CD4-positive, alpha-beta memory T cell (primary cell): ENCODE measurements at places on chromosomes 1 and 21.

- peak; percentile 51 for DNase-seq
Measured at GRCh38 chr1:1782399-1783221, 4.3 kb upstream of the NADK start.

GRCh38 chr1:88678405-88678804 is 5.7 kb upstream of the PKN2 start:
- no peak for DNase-seq

DNA sequence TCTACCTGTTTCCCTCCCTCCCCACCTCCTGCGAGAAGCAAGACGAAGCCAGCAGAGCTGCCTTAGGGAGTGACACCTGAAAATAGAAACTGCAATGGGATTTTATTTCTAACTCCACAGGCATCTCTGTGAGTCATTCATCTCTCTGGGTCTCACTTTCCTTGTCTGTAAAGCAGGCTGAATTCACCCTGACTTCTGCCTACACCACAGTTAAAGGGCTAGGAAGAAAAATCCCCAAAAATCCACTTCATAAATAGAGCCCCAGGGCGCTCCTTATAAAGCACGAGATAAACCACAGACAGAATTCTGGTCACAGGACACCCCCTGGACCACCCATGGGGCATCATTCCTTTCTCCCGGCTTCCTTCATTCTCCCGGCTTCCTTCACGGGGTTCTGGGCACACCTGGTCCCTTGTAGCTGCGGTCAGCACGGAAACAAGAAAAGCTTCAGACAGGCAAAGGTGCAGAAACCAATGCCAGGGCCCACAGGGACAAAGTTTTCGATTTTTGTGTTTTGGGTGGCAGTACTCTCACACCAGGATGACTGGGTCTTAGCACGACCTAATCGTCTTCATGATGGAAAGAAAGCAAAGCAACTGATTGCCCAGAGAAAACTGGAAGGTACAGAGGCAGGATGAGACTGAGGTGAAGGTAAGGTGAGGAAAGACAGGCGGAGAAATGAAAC is 2.8 kb upstream of the H6PD start:
- no peak for DNase-seq

GRCh38 chr1:25560001-25560400 is 16.6 kb downstream of the LDLRAP1 start:
- DNase-seq: no peak

GRCh38 chr1:219427989-219428388 is 184.9 kb downstream of the ZC3H11B start:
- DNase-seq: no peak

DNA sequence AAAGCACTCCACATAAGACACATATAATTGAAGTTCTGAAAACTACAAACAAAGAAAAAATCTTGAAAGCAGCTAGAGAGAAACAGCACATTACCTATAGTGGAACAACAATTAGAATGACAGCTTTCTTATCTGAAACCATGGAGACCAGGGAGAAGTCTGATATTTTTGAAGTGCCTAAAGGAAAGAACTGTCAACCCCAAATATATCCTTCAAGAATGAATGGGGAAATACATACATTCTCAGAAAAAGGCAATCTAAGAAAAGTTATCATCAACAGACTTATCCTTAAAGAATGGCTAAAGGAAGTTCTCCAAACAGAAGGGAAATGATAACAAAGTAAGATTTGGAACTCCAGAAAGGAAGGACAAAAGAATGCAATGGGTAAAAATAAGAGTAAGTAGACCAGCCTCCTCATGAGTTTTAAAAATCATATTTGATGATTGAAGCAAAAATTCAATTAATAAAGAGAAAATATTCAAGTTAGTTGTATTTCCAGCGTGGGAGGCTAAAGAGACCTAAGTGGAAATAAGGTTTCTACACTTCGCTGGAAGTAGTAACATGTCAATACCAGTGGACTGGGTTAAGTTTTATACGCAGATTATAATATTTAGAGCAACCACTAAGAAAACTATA is 170.8 kb upstream of the SAMSN1 start:
- DNase-seq: no peak

DNA sequence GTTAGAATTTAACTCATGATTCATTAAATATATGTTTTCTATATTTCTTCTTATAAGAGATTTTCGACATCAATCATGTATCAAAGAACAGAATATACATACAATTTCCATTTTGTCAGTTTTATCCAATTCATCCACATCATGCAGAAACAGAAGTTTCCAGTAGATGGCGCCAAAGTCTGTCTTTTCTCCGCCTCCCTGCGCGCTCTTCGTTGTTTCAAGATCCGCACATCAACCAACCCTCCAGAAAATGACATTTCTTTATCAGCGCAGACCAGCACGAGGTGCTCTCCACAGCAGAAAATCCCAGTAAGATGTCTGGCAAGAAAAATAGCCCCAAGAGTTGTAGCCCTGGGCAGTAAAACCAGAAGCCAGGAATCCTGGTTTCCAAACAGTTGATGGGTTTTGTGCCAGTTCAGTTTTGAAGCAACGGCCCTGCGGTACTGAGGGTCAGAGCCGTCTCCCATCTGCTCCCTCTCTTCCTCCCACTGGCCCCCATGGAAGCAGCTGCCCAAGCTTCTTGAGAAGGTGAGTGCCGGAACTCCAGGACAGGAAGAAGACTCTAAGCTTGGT is 38.6 kb upstream of the GPR137B start:
- peak; percentile 62 for DNase-seq

GRCh38 chr1:184025242-184025675 is 12.3 kb downstream of the COLGALT2 start:
- DNase-seq: no peak

GRCh38 chr1:31702836-31703404 is 897 bp downstream of the COL16A1 start:
- DNase-seq: no peak

DNA sequence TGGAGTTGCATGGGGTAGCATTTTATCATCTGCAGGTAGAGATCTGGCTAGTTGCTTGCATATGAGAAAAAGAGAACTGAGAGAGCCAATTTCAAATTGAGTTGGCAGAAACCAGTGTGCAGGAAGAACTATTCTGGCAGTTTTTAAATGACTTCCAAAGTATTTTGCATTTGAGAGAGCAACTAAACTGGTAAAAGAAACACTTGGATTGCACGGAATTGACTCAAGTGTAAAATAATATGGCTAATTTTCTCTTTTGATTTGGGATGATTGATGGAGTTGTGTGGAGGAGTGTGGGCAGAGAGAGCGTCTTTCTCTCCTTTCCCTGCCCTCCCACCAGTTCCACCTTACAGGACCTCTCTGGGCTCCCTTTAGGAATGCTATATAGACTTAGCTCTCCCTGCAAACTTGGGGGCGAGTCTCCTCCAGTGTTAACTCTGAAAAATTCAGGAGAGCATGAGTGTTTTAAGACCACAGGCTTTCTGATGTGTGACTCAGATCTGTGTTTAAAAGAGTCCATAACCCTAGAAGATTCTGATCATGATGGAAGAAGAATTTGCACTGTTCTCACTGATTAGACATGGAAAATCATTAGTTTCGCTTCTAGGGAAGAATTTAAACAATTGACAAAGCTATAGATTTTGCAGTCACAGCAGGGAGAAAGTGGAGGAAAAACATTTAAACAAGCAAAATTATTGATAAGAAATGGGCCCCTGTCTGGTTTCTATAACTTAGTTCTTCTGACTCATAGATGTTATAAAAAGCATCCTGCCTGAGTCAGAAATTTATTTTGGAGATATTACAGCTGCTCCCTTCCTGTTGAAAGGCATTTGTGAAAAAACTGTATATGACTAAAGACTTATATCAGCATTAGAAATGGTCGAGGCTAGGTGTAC is 24.9 kb upstream of the CTBS start:
- no peak for DNase-seq

DNA sequence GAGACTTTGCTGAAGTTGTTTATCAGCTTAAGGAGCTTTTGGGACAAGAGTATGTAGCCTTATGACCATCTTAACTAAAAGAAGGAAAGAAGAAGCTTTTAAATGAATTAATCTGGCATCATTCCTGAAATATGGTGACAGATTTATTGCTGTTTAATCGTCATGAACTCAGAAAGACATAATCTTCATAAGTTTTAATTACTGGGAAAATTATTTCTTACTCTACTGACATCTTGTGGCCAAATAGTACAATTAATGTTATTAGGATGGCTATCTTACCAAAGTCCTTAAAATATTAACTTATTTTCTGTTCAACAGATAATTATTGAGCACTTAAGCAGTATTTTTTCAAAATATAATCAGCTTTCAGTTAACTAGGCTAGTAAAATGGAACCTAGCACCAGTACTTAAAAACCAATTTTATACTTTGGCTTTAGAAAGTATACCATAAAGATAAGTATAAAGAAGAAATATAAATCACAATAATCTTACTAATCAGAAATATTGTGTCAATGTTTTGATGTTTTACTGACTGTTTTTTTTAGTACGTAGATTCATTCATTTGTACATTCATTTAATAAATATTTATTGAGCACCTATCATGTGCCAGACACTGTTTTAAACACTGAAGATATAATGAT is 34.7 kb upstream of the GPR25 start:
- DNase-seq: no peak

DNA sequence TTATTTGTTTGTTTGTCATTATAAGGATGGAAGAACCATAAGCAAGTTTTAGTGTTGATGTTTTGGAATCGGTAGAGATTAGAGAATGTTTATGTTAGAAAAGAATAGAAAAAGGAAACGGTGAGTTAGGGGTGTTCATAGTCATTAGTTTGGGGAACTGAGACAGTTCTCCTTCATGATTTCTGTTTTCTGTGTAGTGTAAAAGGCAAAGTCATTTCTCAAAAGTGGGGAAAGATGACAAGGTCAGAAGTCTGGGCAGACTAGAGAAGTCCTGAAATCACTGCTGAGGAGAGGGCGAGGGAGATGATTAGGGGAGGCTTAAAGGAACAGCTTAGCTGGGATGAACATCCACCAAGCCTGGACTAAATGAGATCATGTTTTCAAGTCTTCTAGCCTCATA is 498.9 kb downstream of the TTLL7 start:
- DNase-seq: no peak

DNA sequence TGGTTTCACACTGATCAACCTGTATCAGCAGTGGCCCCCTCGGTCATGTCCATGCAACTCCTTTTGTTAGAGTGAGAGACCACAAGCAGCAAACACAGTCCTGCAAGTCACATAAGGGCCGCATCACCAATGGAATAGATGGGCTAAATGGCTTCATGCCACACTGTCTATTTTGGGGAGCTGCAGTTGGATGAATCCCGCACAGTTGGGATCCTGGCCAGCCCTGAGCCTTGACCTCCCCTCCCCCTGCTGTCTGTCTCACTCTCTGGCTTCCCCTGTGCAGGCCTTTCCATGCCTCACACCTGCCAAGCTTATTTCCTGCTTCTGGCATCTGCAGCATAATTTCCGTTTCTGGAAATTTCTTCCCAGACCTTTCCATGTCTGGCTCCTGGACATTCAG is 57.0 kb downstream of the CNIH3 start:
- no peak for DNase-seq

- DNase-seq: no peak
Measured at GRCh38 chr1:25699500-25700143, 83.0 kb downstream of the MAN1C1 start.

GRCh38 chr1:101293461-101294051 is 56.7 kb downstream of the S1PR1 start:
- DNase-seq: no peak

DNA sequence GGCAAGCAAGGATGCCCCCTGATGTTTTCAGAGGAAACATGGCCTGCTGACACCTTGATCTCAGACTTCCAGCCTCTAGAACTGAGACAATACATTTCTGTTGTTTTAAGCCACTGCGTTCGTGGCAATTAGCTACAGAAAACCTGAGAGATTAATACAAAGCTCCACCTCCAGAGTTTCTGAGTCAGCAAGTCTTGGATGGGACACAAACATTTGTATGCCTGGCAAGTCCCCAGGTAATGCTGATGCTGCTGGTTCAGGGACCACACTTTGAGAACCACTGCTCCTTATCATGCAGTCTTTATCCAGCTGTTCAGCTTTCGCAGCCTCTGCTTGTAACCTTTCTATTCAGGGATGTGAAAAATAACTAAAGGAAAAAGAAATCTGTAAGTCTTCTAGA is 565.7 kb upstream of the PLXNA2 start:
- DNase-seq: no peak

DNA sequence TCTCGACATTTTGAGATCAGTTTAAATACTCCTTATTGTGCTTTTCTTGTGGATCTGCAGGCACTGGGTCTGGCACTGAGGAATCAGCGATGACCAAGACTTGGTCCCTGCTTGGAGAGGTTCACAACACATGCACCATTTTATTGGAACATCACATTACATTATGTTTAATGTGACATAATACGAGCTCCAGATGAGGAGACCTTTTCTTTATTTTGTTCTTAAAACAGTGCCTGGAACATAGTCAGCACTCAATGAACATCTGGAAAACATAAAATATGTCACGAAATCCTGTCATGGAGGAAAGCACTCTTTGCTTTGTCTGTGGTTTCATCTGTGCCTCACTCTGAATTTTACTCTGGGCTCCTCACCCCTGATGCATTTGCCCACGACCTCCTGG is 110.7 kb downstream of the ST6GALNAC3 start:
- no peak for DNase-seq

DNA sequence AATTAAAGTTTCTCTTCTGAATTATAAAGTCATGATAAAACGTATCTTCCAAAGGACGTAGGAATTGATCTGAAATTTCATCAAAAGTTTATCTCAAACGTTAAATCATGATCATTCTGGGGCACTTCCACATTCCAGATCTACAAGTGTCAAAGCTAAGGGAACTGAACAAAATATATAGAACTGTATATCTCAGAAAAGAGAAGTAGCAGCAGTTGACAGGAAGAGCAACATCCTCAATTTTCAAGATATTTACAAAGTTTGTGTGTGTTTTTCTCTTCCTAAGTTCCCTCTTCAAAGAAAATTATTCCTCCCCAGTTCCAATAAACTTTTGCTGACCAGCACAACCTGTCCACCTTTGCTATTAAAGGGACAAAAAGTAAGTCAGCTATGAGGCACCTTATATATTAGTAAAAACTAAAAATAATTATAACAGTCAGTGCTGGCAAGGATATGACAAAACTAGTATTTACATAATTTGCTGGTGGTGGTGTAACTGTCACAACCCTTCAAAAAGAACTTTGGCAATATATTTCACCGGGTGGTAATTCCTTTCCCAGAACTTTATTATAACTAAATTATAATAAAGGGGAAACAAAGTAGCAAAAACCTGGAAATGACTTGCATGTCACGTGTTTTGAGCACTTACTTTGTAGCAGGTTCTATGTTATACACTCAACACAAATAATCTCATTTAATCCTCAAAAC is 38.5 kb upstream of the EYA3 start:
- no peak for DNase-seq

DNA sequence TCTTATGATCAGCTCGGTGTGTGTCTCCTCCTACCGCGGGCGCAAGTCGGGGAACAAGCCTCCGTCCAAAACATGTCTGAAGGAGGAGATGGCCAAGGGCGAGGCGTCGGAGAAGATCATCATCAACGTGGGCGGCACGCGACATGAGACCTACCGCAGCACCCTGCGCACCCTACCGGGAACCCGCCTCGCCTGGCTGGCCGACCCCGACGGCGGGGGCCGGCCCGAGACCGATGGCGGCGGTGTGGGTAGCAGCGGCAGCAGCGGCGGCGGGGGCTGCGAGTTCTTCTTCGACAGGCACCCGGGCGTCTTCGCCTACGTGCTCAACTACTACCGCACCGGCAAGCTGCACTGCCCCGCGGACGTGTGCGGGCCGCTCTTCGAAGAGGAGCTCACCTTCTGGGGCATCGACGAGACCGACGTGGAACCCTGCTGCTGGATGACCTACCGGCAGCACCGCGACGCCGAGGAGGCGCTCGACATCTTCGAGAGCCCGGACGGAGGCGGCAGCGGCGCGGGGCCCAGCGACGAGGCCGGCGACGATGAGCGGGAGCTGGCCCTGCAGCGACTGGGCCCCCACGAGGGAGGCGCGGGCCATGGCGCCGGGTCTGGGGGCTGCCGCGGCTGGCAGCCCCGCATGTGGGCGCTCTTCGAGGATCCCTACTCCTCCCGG is 1.5 kb downstream of the KCNC4 start:
- peak; percentile 50 for DNase-seq
